NCI-H187 (cell line): ENCODE measurements at places on chromosomes 11 and 22.

DNA sequence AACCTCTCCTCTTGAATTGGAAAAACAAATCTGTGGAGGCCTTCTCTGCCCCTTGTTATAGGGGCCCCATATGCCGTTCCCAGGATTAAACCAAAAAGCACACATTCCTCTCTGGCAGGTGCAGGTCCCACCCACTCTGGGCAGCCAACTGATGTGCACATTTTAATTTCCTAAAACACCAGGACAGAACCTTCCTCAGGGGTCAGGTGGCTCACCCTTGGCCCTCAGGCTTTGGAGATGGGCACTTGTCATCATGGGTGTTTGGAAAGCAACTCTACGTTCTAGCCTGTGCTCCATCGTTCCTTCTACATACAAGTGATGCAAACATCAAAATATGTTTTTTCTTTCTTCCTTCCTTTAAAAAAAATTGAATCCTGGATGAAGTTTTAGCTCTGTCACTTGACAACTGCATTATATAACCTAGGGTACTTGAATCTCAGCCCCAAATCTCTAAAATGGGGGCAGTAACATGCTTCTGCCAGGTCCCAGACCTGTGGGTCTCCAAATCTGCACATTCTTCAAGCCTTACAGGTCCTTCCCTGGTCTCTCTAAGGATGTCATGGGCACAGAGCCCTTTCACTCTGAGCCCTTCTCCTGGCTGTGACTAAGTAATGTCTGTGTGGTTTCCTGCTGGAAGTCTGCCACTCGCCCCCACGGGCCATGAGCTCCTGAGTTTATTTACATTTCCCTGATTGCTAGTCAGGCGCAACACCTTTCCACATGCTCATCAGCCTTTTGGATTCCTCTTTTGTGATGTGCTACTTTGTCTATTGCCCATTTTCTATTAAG is 43.8 kb downstream of the KCNQ1OT1 start:
- DNase-seq, result no peak

DNA sequence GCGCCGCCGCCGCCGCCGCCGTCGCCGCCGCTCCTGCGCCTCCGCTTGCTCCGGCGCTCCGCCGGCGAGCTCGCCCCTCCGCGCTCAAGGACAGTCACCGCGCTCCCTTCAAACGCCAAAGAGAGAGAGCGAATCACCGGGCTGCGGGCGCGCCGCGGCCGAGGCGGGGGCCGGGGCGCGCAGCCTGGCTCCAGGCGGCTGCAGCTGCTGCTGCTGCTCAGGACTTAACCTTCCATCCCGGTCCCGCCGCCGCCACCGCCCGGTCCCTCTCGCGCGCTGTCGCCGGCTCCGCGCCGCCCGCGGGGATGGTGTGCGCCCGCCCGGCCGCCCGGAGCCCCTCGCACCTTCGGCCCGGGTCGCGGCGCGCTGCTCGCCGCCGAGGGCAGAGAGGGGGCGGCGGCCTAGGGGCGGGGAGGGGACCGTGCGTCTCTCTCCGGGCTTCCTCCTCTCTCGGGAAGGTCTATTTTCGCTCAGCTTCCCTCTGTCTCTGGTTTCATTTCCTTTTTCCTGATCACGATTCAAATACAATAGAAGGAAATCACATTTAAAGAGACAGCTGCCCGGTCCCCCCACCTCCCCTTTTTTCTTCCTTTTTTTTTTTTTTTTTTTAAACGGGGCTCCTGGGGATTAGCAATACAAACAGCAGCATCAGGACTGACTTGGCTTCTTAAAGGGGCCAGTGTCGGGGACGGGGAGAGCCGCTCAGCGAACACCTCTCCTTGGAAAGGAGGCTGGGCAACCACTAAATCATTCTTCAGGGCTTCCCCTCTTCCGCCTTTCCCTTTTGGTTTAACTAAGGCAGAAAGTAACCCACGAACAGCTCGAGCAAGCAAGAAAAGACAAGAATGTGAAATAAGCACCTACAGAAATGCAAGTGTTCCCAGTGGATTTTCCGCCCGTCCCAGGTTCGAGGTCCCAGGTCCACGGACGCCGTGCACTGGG is 22.1 kb downstream of the LMO2 start:
- no peak for DNase-seq

DNA sequence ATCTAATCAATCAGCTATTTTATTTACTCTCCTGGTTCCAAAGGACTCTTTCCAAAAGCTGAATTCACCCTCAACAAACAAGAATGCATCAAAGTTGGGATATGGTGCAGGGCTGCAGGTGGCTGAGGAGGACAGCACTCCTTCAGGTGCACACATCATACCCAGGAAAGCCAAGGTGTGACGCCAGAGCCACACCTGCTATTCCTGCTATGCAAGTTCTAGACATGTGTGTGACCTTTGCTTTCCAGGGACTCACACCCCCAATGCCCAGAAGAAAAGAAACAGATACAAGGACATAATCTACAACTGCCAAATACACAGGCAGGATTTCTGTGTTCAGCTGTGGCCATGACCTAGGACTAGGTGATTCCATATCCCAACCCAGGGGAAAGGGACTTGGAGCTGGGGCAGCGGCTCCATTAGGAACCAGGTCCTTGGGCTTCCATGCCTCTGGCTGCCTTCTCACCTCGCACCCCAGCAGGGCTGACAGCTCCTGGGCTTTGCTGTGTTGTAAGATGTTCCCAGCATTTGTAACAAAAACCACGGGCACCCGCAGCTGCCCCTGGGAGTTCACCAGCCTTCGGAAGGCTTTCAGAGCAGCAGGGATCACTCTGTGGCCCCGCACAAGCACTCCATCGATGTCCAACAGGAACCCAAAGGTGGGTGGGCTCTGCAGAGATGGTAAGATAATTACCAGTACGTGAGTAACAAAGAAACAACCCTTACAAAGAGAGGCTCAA is 9.8 kb downstream of the HDHD5 start:
- no peak for DNase-seq

DNA sequence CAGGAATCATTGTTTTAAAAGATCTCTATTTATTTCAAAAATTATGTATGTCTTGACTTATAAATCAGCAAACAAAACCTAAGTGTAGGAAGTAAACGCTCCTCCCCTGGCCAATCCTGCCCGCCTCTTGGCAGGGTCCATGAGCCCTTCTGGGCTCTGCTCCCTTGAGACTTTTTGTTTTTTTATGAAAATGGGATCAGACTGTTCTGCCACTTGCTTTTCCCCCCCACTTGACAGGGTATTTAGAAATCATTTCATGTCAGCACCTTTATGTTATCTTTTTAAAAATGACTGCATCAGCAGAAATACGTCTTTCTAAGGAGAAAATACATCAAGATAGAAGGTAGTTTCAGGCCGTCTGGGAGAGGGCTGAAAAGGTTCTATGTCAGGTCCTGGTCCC is 35.6 kb downstream of the FBLN1 start:
- no peak for DNase-seq

DNA sequence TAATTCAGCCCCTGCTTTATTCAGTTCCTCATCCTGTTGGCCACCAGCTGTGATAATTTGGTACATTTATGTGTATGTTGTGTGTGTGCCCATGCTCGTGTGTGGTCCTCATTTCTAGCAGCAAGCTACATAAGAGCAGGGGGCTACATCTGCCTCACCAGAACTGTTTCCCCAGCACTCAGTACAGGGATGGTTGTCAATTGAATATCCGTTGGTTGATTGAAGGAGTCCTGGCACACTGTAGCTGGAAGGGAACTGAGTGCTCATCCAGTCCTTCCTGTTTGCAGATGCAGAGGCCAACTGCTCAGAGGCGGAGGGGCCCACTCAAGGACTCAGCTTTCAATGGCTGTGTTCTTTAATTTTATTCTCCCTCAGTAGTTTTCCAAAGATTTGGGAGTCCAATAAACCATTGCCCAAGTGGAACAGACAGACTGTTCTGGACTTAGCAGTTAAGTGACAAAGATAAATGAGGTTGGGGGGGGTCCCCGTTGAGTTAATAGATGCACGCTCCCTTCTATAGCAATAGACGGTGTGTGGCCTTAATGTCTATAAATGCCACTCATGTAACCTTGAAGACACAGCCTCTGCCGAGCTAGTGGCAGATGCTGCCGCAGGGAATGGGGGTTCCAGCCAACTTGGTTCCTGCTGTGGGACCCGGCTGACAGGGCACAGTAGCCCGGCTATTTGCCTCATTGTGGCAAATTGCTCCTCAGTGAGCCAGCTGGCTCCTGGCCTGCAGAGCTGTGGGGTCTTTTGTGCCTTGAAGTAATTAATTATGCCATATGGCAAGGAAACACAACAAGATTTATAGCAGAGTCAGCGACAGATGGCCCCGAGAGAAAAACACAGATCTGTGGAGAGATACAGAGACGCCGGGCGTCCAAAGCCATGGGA is 71.4 kb upstream of the GRK3 start:
- no peak for DNase-seq

DNA sequence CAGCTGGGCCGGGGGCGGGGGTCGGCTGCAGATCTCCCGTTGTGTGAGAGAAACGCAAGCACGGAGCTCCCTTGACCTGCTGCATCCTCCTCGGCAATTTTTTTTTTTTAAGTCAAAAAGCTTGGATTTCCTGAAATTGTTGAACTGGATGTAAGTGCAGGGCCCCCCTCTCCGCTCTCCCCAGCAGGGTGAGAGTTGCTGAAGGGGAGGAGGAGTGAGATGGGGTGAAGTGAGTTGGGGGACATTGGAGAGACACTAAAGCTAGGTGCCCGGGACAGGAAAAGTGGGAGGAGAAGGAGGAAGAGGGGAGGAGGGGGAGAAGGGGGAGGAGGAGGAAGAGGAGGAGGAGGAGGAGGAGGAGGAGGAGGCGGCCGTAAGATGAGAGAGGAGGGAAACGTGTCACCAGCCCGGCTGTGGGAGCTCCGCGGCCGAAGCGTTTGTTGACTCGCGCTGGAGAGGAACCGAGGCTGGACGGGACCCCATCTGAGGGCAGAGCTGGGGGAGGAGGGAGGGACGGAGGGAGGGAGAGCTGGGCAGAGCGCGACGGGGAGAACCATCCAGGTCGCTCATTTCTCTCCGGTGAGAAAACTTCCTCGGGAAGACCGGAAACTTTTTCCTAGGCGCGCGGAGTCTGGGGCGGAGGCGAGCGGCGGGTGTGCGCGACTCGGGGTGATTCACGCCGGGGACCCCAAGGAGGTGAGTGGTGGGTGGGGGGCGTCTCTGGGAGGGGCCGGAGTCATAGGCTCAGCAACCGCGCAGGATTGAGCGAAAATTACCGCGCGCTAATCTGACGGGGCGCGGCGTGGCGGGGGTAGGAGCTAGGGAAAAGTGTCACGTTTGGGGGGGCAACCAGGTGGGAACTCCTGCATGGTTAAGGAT is 80.2 kb downstream of the PRR5L start:
- no peak for DNase-seq

DNA sequence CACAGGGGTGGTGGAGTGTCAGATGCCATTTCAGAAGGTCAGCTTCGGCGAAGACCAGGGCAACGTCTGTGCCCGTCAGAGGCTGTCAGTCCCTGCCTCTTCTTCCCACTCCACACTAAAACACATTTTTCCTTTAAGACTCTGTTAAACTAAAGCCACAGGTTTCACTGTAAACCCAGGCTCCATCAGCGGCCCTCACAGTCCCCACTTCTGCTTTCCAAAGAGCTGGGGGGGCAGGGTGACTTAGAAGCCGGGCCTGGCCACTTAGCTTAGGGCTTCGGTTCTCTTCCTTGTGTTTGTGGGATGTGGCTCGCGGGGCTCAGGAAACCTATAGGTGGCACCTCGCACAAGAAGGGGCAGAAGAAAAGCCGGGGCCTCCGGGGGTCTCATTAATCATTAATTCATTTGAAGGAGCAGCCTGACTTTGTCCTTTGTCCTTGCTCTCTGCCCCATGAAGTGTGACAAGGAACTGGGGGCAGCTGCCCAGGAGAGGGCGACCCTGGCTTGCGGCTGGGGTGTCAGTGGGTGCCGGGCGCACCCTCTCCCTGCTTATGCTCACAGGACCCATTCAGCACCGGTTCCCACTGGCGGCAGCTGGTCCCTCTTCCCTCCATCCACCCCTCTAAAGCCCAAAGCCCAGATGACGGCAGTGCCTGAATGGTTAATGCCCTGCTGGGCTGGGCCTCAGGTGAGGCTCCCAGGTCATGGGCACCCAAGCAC is 4.1 kb downstream of the SLC25A45 start:
- no peak for DNase-seq
